ENCODE measurements at places on chromosomes 4 and X.

DNA sequence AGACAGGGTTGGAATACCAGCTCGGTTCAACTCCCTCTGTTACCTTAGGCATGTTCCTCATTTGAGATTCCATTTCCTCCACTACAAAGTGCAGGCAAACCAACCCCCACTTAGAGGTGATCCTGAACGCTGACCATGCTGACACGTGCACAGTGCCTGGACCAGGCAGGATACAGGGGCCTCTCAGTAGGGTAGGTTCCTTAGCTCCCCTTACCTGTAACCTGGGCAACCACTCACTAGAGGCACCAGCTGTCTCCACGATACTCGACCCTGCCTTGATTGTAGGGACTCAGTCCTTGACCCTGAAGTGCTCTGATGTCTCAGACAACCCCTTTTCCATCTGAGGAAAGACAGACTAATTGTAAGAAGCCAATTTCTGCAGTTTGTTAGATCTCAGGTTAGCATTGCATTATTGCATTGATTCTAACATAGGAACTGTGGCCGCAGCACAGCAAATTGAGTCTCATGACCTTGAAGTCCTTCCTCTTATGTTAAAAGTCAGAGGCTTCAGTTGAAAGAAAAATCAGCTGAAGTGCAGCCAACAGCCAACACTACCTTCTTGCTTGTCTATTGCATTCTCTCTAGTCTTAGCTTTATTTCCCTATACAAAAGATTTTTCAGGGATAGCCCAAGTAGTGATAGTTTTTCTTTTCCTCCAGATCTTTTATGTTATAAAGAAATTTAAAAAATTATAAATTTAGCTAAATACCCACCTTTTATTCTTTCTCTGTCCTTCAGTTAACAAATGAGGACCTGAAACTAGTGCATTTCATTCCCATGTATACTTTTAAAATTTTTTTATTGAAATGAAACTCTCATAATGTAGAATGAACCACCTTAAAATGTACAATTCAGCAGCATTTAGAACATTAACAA, 11.2 kb upstream of the C1QTNF7 start:
- DNase-seq = no peak

DNA sequence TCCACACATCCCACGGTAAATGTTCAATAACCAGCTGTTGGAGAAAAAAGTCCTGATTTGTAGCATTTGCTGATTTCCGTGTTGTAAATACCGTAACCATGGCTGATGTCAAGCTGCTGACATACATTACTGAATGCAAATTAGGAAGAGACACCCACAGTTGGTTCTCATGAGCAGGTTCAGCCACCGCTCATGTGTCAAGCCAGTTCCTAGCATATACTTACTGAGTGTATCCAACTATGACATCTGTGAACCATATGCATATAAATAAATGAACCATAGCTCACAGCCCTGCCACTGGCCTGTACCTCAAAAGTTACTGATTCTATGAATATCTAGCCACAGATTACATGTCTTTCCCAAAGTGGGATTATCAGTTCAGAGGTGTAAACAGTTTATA, 29.5 kb downstream of the FHDC1 start:
- DNase-seq = no peak

DNA sequence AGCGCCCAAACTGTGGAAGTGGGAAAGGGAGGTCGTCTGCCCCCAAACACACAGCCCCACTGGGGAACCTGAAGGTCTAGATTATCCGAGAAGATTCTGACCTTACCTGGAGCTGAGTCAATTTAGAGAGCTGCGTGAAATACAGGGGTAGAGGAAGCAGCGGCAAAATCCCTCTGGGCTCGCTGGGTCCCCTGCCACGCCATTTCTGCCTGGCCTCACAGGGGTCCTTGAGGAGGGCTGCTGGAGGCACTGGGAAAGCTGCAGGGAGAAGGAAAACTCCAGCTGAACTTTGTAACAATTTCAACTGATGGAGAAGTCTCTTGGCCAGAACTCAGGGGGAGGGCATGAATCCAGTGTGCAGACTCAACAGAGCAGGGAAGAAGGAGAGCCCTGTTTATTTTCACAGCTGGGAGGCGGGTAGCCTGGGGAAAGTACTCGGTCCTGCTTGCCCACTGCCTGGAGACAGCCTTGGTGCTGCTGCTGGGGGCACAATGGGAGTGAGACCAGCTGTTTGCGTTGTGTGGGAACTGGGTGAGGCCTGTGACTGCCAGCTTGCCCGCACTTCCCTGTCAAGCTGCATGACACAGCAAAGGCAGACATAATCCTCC, 93.2 kb upstream of the MAPK10 start:
- no peak for DNase-seq

- no peak for DNase-seq
Observed at GRCh38 chrX:139815771-139816170, 107.8 kb upstream of the MCF2 start.

DNA sequence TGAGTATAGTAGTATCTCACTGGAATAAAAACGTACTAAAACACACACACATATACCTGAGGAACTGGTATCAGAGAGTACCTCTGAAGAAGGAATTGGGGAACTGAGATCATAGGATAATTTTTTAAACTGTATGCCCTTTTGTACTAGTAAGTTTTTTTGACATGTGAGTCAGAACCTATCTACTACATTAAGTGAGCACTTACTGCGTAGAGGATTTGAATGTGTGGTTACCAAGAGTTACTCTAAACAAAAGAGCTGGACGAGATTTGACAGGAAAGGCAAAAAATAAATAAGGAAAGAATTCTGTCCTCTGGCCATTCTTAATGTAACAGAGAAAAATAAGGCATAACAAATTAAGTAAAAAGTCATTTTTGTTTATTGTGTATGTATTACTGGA, 546.5 kb upstream of the FAT1 start:
- no peak for DNase-seq

DNA sequence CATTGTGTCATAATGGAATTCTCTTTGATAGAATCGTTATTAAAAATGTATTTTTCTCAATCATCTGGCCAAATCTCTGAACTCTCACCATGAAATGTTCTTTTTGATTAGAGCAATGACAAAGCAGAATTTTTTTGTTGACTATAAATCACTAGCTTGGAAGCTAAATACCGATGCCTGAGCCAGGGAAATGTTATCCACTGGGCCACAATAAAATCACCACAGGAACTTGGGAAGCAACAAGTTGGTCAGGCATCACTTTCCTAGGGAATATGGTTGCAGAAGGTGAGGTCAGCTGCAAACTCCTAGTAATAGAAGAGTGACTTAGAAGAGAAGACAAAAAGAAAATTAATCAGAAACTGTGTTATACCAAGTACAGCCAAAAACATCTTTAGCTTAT, 60.6 kb upstream of the CFAP47 start:
- DNase-seq = no peak

DNA sequence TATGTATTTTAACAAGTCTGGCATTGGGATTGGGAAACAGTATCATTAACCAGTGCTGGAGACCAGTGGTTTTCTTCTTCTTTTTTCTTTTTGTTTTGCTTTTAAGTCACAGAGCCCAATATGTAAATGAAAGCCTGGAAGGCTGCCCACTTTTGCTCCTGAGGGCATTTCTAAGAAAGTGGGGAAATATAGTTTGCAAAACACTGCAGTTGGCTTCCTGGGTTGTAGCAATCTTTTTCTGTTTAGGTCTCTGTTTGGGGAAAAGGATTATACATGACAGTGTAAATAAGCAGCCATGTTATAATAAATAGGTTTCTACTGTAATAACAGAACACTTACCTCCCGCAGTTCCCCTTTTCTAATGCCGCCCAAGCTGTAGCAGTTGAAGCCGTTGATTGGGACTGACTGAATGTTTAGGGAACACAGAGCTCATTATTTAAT, 105.5 kb downstream of the TMEM164 start:
- no peak for DNase-seq

- no peak for DNase-seq
Observed at GRCh38 chr4:125827696-125828052, 512.9 kb downstream of the FAT4 start.

- no peak for DNase-seq
Observed at GRCh38 chrX:28133763-28134162, 152.5 kb upstream of the DCAF8L1 start.

GRCh38 chr4:108087293-108087967, 81.3 kb downstream of the LEF1 start:
- DNase-seq = no peak

DNA sequence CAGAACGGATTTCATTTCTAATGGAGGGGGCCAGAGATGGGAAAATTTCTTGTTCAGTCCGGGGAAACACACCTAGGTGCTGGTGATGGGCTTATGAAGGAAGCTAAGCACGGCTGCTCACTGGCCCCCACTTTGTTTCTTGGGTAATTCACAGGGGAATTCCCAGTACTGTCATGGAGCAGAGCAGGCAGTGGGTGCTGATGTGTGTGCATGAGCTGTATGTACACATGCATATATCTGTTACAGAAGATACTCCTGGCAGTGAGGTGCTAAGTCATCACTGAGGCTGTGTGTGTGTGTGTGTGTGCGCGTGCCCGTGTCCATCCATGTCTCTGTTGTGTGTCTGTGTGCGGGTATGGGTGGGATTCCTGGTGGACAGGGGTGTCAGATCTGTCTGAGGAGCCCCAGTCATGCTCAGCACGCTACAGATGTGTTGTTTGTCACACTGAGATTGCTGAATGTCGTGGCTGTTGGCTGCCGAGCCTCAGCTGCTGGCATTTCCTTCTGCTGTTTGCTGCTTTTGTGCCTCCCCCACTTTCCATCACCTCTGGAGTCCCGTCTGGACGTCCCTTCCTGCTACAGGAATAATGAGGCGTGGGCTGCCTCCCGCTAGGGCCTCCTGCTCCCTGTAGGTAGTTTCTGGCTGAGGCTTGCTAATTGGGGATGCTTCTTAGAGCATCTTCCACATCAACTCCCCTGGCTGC, 53.3 kb downstream of the JADE1 start:
- DNase-seq = peak; percentile 19

- DNase-seq = no peak
Observed at GRCh38 chrX:120205816-120206753, 44.5 kb upstream of the ZBTB33 start.

- no peak for DNase-seq
Observed at GRCh38 chr4:94880956-94881355, 123.2 kb downstream of the BMPR1B start.

- no peak for DNase-seq
Observed at GRCh38 chr4:154366956-154367355, 124.6 kb downstream of the DCHS2 start.

DNA sequence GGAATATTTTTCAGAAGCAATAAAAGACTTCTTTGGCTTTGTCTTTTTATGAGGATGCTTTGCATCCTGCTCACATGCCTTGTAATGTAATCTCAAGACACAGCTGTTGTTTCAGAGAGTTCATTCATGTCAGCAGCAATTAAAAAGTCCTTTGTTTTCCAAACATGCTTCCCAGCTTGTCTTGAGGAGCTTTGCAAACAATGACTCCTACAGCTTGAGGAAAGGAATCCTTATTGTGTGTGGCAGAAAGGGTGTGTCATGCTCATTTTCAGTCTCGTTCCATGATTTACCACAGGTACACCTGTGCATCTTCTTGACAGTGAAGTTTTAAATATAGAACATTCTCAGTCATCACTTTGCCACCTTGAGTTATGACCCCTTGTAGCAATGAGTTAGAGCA, 139.2 kb upstream of the AADAT start:
- no peak for DNase-seq

DNA sequence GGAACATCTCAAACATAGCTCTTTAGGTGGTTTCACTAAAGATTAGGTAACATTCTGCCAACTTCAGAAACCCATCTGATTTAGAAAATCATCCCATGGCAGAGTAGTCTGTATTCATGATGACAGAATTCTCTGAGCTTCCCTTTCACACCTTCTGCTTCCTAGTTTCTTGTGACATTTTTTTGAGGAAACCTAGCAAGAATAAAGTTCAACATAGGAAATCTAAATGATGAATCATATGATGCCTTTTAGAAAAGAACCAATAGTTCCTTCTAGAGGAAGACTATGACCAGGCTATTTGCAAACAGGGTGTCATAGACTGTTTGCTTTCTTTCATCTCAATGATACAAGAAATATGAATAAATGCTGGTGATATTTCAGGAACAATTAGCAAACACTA, 49.8 kb upstream of the CAMK2D start:
- no peak for DNase-seq

- no peak for DNase-seq
Observed at GRCh38 chrX:16023790-16024734, 99.3 kb upstream of the GRPR start.

GRCh38 chrX:20244931-20245330, 21.8 kb downstream of the RPS6KA3 start:
- DNase-seq = no peak

- DNase-seq = no peak
Observed at GRCh38 chr4:24794051-24794450, 1.3 kb upstream of the SOD3 start.

GRCh38 chr4:165715989-165716388, 157.0 kb upstream of the TLL1 start:
- DNase-seq = no peak

DNA sequence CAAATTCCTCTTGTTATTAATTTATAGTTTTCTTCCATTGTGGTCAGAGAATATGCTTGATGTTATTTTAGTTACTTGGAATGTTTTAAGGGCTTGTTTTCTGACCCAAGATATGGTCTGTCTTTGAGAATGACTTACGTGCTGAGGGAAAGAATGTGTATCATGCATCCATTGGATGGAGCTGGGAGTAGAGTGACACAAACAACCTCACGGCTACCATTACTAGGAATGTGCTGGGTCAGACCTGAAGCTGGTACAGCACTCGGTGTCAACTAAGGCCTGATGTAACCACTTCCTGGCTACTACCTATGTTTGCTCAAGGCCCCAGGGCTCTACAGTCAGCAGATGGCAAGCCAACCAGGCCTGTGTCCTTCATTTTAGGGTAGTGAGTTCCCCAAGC, 257.8 kb downstream of the FAT4 start:
- no peak for DNase-seq

GRCh38 chr4:124491361-124492145, 221.0 kb downstream of the ANKRD50 start:
- DNase-seq = no peak

DNA sequence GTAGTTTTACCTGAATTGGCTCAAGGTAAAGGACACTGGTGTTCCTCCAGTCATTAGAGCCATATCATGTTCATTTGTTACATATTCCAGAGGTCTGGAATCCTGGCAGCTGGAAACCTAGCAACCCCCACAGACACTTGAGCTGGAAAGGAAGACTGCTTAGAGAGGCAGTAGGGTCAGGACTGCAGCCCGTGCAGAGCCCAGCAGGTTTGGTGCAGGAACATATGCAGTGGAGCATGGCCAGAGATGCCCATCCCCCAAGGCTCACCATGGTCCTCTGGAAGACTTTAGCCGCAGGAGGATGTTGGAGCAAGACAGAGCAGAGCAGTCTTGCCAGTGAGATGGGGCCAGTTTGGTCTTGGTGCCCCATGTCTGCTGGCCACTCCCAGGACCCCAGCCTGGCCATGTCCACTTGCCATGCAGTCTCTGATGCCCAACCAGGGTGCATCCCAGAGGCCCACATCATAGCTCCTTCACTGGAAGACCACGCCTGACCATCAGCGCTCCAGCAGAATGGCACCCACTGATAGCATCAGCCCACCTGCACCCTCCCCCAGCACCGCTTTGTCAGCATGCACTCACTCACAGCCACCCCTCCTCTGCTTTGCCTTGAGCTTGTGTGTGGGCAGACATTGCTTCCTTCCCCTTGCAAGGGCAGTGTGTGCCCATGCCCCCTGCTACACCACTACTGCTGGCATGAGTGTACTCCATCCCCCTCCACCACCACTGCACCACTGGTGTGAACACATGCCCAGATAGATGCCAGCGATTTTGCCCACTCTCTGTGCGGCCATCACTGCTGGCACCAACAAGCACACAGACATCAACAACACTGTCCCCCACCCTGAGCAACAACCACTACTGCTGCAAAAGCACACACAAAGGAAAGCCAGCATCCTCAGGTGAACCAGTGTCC, 190.3 kb upstream of the SPOCK3 start:
- no peak for DNase-seq

- no peak for DNase-seq
Observed at GRCh38 chr4:48790561-48790960, 10.5 kb upstream of the FRYL start.

Data from activated CD4-positive, alpha-beta T cell treated with anti-CD3 and anti-CD28 coated beads for 1 hour (primary cell).